AG10803 (cell line): ENCODE measurements at places on chromosomes 12 and 14.

DNA sequence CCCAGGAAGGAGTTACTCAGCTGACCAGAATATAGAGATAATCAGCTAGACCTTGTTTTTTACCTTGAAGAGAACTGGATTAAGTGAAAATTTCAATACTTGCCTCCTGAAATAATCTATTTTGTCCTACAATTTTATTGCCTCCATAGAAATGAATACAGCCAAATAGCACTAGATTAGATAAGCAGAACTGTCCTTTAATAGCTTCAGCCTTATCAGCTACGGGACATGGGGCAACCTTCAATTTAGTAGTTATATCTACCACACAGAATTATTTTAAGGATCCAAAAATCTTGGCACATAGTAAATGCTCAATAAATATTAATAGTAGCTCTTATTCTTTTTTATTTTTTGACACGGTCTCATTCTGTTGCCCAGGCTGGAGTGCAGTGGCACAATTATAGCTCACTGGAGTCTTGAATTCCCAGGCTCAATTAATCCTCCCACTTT, 67.2 kb upstream of the PLEKHG3 start:
- DNase-seq: no peak

DNA sequence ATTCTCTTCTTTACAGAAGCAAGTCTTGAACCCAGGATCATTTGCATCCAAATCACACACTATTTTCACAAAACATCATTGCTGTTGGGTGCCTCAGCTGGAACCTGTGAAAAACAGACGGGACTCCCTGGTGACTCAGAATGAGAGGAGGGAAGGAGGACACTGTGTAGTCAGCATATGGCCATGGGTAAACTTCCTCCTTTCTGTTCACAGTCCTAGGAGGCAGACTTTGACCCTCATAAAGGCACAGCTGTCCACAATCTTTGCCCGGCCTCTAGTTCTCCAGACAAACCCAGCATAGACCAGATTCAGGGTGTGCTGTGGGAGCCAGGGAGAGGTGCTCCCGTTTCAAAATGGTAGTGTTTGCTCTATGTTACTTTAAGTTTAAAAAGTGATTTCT, 62.0 kb downstream of the DYRK2 start:
- peak; percentile 27 for DNase-seq

DNA sequence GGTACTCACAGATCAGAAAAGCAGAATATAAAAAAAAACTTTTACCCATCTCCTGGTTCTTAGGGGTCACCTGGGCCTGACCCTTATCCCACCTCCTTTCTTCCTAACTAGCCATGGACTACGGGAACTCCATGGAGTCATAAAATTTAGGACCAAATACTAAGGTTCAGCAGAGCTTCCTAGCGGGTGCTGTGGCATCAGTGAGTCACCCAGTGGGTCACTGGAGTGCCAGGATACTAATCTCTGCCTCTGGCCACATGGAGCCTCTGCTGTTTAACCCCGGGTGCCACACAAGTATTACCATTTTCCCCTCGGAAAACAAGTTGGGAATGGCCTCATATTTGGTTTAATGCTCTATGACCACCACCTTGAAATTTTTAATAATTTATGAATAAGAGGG, 6.9 kb downstream of the ZBTB39 start:
- DNase-seq: no peak

DNA sequence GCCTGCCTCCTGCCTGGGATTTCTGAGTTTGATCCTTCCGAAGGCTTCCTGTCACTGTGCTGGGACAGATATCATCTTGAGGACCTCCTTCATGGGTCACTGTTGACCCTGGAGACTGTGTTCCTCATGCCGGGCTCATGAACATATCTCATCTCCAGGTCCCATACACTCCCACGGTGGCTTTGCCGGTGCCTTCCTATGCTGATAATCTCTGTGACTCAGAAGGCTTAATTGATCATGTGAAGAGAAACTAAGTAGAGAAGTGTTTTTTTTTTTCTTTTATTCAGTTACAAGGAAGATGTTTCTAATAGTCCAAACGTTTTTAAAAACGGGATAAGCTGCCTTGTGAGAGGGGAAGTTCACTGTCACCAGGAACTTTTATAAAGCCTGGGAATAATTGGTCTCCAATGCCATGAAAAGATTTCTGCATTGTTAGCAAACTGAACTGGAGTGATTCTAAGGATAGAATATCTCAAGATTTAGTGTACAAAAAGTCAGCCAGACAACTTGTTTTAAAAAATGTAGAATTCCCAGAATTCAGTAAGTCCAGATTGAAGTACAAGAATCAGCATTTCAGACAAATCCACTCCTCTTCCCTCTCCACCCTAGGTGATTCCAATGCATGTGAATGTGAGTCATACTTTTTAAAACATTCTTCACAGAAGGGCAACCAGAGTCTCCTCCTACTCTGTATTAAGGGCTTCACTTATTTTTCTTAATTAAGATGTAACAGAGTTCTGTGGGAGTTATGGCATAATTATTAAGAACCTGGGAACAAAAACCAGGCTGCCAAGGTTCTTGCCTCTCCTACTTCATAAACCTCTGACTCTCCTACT, 139.8 kb upstream of the LGR5 start:
- DNase-seq: no peak

DNA sequence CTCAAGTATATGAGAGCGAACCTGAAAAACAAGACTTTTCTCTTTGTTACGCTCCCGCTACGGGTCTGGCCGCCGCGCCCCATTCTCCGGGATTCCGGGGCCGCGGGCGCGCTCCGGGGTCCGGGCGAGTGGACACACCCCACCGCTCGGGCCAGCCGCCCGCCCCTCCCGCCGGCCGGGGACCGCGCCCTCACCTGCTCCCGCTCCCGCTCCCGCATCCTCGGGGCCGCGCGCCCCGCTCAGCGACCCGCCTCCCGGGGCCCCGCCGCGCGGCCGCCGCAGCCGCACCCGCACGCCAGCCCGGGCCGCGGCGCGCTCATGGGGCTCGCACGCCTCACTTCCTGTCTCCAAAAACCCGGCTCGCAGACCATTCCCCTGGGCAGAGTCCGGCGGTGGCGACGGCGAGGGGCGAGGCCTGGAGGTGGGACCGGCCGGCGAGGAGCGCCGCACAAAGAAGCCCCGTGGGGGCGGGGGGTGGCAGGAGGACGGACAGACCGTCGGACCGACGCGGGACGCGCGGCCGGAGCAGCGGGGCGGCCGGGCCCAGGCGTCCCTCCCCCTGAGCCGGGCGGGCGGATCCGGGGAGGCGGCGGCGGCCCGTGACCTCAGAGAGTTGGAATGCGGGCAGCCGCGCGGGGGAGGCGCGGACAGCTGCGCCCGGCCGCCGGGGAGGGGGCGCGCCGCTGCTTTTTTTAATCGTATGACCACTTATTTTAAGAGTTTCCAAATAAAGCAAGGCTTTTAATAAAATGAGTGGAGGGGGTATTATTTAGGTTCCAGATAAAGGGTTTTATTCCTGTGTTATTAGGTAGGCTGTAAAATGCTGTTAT, at the start of gene PTPN21:
PTPN21 (minus strand) TSS at position 551 of the 830 bp plus-strand sequence. CDS start 4,590 bp downstream, outside the sequence.
- peak; percentile 71 for DNase-seq

GRCh38 chr12:19910681-19911080, 457.7 kb upstream of the PDE3A start:
- peak; percentile 18 for DNase-seq

GRCh38 chr12:93323625-93324329, 53.9 kb upstream of the NUDT4 start:
- DNase-seq: no peak

DNA sequence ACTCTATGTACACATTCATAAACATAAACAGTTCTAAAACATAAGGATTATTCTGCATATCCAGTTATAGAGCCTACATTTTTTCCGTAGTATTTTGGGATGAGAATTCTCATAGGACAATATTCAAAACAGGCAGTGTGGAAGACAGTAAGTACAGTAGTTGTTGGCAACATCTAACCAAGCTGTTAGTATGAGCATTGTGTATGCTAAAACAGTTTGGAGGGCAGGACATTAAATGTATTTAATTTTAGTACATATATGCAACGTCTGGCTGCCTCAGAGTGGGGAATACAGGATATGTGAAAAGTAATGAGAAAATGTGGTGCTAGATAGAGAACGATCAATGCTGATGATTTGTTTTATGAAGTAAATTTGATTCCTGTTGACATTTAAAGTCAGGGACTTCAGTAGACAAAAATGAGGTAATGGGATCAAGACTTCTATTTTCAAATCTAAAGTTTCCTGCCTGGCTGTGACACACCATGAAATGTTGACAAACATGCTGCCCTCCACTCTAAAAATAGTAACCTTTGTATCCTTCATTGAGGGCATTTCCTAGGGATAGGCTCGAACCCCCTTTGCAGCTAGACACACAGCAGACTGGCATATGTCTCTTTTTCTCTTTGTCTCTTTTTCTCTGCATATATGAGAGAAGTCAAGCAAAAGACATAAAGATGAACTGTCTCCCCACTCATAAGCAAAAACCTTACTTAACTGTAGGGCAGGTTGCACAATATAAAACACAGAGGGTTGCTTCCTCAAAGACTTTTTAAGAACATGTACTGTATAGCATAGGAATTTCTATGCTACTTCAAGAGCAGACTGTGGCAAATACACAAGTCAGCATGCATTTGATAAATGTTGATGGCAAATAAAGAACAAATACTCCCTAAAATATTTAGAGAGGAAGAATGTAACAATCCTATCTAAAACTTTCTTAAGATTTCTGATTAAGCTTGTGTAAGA, 75.5 kb upstream of the GTF2A1 start:
- no peak for DNase-seq

- no peak for DNase-seq
Measured at GRCh38 chr12:129257524-129257923, 404.2 kb downstream of the GLT1D1 start.
